ENCODE measurements at places on chromosomes 12 and 14.

GRCh38 chr12:58044966-58045365 lies 103.6 kb downstream of the ATP23 start:
- no peak for DNase-seq

- DNase-seq, result no peak
These were observed 17.3 kb downstream of the SLC25A47 start for GRCh38 chr14:100340423-100340813.

DNA sequence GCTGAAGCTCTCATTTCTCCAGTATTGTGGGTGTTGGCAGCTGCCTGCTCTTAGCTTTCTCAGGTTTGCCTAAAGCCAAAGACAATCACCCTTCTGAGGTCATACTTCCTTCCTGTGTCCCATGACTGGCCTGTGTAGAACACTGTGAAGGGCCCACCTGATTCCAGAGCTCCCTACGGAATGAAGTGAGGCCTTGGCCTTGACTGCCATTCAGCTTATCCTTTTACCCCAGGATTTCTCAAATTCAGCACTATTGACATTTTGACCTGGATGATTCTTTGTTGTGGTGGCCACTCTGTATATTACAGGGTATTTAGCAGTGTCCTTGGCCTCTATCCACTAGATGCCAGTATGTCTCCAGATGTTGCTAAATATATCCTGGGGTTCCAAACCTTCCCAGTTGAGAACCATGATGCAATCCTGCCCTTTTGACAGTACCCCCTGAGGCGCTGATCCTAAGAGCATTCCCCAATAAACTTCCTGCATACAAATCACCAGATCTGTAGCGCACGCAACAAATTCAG lies 112.3 kb upstream of the KRR1 start:
- DNase-seq, result peak; percentile 25

DNA sequence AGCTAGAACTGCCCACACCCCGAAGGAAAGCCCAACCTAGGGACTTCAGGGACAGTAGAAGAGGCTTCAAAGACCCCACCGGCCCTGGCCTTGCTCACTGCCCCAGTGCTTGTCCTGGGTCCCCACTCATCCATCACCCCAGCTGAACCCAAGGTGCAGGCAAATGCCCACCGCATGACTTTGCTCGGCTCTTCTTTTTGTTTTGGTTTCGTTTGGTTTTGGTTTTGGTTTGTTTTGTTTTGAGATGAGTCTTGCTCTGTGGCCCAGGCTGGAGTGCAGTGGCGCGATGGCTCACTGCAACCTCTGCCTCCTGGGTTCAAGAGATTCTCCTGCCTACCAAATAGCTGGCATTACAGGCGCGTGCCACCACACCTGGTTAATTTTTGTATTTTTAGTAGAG lies 9.0 kb downstream of the CCDC85C start:
- no peak for DNase-seq

- no peak for DNase-seq
These were observed 20.0 kb upstream of the CCDC85C start for GRCh38 chr14:99624024-99624423.

DNA sequence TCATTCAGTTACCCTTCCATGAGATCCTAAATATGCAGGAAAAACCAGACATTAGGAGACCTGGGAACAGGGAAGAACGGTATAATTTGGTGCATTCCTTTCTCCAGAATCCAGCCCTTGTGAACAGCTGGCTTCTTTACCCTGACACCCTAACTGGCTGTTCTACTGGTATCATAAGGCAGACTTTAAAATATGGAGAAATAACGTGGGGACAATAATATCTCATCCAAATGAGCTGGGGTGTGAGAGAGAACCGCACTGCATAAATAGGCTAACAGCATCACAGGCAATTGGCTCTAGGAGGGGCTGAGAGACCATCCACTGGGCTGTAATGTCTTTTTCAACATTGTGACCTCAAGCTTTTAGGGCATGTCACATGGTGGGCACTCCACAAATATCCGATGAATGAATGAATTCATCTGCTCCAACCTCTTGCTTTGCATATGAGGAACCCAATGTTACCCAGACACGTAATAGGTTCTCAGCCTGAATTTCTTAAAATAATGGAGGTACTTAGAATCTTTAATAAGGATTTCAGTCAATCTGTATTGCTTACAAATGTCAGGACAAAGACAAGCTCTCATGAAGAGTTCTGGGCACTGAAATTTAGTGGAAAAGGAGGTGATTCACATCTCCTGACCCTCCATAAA lies 157.9 kb downstream of the SAMD4A start:
- no peak for DNase-seq

DNA sequence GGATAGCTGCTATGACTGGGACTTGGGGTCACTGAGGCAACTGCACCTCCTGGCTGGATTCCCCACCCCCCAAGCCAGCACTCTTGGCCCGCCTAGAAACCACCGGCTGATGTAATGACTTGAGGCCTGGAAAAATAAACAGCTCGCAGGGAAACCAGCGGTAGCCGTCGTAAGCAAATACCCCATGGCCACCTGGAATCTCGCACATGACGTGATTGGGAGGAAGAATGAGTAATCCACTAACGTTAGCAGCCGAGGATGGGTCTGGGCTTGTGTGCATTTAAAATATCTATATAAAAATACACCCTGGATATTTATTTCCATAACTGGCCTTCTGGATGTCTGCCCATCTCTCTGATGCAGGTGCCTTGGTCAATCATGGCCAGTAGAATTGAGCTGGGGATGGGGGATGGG lies 120.1 kb downstream of the SMOC1 start:
- DNase-seq, result peak; percentile 25

- no peak for DNase-seq
These were observed 759.6 kb upstream of the TMEM132C start for GRCh38 chr12:127507341-127507740.
